ENCODE measurements at places on chromosomes 2 and 18. TPM values are rescaled to one million over a fixed set of nuclear protein-coding genes. Genes with fewer than 3 reads are reported as not detected.

DNA sequence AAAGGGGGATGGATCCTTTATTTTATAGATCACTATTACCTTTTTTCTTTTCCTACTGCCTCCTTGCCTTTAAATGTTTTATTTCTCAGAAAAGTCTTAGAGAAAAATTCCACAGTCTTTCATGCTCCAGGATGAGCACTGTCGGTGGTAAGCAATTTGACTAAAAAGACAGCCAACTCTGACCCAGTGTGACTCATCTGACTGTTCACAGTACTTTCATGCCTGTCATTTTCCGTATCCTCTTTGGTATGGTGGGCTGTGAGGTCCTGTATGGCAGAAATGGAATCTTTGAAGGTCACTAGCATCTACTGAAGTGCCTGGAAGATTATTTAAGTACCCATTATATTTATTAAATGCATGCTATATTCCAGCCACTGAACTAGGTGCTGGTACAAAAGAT is 2.1 kb upstream of the RFTN2 start:
- no peaks in the 10 kb centered on the region for H3K27me3 ChIP-seq
- H3K27ac ChIP-seq, result no peak overlapping the region
- no peak overlapping the region for H3K4me3 ChIP-seq
- no peaks in the 10 kb centered on the region for H3K36me3 ChIP-seq
- no peaks in the 10 kb centered on the region for H3K4me1 ChIP-seq
- no peak for DNase-seq

DNA sequence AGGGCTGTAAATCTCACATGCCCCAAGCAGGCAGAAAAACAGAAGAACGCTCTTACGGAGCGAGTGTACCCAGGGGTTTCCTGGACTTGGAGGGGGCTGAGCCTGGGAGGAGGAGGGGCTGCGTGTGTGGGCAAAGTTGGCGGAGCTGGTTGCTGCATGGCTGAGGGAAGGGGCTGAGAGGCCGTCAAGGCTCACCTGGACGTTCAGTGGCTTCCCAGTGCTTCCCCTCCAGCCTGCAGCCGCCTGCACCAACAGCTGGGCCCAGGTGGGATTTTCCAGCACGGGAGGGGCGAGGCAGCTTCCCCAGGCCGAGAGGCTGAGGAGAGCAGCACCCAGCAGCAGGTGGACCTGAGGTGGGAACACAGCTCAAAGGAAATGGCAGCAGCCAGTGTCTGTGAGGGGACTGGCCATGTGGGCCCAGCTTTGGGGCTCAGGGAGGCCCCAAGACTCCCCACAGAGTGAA is 70.6 kb upstream of the CTDP1 start:
- no peaks in the 10 kb centered on the region for H3K36me3 ChIP-seq
- H3K27me3 ChIP-seq, result no peaks in the 10 kb centered on the region
- H3K4me1 ChIP-seq, result no peaks in the 10 kb centered on the region
- peak; percentile 19 for DNase-seq
- H3K27ac ChIP-seq, result no peak overlapping the region
- no peak overlapping the region for H3K4me3 ChIP-seq

DNA sequence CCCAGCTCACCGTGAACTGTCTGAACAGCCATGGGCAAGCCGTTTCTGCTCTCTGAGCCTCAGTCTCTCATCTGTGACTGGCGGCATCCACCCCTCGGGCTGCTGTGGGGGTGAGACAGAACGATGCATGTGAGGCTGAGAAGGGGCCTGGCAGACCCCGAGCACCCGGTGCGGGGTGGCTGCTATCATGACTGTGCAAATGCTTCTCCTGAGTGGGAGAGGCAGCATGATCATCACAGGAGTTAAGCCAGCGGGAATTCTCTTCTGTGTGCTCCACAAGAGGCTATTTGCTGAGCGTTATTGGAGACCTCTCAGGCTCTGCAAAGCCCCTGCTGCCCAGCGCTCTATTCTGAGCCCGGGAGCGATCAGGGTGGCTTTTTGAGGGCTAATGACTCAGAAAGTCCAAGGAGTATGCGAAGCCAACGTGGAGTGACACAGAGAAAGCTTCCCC is 45.8 kb upstream of the ID2 start:
- DNase-seq, result peak; percentile 14
- H3K4me1 ChIP-seq, result no peaks in the 10 kb centered on the region
- no peaks in the 10 kb centered on the region for H3K36me3 ChIP-seq
- no peaks in the 10 kb centered on the region for H3K27me3 ChIP-seq

GRCh38 chr2:163044114-163044513 is 205.5 kb upstream of the KCNH7 start:
- no peak for DNase-seq
- H3K27ac ChIP-seq, result no peak overlapping the region
- H3K4me1 ChIP-seq, result no peaks in the 10 kb centered on the region
- no peaks in the 10 kb centered on the region for H3K36me3 ChIP-seq

DNA sequence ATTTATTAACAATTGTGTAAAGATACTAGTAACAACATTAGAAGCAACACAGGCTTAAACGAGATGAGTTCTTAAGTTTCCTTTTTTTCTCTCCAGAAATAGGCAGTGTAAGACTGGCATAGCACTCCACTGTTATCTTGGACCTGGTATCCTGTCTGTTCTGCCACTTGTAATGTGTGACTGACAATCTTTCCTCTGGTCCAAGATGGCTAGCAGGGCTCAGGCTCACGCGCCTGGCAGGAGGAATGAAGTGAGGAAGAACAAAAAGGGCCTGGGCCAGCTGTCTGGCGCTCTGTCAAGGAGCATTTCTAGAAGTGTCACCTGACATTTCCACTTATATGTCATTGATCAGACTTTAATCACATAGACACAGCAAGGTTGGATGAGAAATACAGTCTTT is 31.6 kb upstream of the CCDC195 start:
- DNase-seq, result no peak
- no peak overlapping the region for H3K27ac ChIP-seq
- no peaks in the 10 kb centered on the region for H3K27me3 ChIP-seq
- H3K4me3 ChIP-seq, result no peak overlapping the region
- H3K4me1 ChIP-seq, result no peaks in the 10 kb centered on the region

TLX2 gene
- 0.37 TPM for total RNA-seq

DNA sequence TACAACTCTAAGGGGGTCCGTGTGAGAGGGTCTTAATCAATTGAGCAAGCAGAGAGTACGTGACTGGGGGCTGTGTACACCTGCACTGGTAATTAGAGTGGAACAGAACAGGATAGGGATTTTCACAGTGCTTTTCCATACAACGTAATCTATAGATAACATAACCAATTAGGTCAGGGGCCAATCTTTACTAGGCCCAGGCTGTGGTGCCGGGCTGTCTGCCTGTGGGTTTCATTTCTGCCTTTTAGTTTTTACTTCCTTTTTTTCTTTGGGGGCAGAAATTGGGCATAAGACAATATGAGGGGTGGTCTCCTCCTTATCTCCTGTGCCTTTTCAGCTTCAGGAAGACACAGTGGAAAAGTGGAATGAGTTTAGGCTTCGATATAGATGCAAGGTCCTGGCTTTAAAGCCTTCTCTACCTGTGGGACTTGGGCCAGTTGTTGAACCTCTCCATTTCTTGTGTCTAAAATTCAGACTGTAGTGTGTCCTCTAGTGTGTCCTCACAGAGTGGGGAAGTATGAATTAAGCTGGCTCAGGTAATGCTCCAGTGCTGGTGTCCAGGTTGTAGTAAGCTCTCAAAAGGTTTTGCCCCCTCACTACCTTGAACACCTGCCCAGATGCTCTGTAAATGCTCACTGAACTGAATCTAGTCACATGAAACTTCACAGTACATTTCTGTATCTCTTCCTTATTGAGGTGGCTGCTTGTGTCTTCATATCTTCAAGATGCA is 422.8 kb downstream of the SETBP1 start:
- DNase-seq, result no peak
- H3K4me1 ChIP-seq, result peaks cover 8% of the 10 kb centered on the region
- no peaks in the 10 kb centered on the region for H3K36me3 ChIP-seq
- no peak overlapping the region for H3K4me3 ChIP-seq
- H3K27ac ChIP-seq, result no peak overlapping the region

DNA sequence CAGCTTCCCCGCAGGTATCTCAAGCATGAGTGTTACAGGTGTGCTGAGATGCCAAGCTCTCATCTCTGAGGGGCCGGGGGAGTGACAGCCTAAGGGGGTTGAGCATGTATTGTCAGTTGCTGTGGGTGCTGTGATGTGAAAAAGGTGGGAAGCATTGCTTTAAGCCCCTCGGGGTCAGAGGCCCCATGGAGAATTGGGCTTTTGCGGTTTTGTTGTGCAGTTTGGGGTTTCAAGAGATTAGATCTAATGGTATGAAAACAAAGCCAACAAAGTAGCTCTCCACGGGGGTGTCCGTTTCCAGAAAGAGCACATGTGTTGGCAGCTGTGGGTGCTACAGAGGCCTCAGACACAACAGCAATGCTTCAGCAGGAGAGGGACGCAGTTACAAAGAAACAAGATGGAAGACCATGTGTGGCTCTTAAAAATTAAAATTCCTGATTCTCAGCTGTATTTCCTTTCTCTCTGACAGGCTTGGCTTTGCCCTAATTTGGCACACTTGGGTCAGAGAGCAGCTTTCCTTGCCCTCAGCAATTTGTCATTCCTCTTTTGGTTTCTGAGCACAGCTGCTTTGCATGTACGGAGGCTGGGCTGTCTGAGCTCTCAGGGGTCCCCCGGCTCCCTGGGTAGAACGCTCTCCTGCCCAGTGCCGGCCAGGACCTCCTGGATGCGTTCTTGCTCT is 69.9 kb downstream of the TMEM247 start:
- no peak for DNase-seq
- H3K36me3 ChIP-seq, result no peaks in the 10 kb centered on the region
- H3K27ac ChIP-seq, result no peak overlapping the region
- H3K27me3 ChIP-seq, result no peaks in the 10 kb centered on the region

GRCh38 chr2:173136599-173136998 is 61.0 kb downstream of the MAP3K20 start:
- peaks cover 15% of the 10 kb centered on the region for H3K4me1 ChIP-seq
- H3K27me3 ChIP-seq, result no peaks in the 10 kb centered on the region
- DNase-seq, result no peak
- no peak overlapping the region for H3K4me3 ChIP-seq
- H3K36me3 ChIP-seq, result no peaks in the 10 kb centered on the region

NOP58 gene
- 216 TPM for total RNA-seq

DNA sequence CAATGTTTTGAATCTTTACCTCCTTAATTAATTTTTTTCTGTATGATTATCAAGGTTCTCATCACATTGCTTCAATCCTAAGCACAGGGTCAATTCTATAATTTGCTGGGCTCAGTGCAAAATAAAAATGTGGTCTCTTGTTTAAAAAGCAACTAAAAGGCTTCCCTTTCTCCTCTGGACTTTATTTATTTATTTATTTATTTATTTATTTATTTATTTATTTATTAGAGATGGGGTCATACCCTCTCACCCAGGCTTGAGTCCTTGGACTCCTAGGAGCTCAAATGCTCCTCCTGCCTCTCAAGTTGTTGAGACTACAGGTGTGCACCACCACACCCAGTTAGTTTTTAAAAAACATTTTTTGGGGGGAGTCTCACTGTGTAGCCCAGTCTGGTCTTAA is 710.1 kb upstream of the REG3G start:
- H3K36me3 ChIP-seq, result no peaks in the 10 kb centered on the region
- no peak overlapping the region for H3K27ac ChIP-seq
- no peak overlapping the region for H3K4me3 ChIP-seq
- no peaks in the 10 kb centered on the region for H3K4me1 ChIP-seq

DNA sequence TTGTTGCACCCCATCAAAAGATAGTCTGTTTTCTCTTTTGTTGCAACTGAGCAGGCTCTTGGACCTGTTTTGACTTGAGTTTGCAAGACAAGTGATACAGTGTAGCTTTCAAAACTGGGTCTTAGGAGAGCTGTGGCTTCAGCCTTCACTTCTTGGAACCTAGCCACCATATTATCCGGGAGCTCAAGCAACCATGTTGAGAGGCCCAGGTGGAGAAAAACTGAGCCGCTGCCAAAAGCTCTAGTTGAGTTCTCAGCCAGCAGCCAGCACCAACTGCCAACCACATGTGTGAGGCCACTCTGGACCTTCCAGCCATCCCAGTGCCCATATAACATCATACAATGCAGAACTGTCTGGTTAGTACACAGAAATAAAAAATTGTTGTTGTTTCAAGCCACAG is 5.4 kb downstream of the CACNB4 start:
- no peaks in the 10 kb centered on the region for H3K27me3 ChIP-seq
- no peak for DNase-seq
- H3K4me1 ChIP-seq, result peaks cover 4% of the 10 kb centered on the region
- H3K27ac ChIP-seq, result no peak overlapping the region
- H3K36me3 ChIP-seq, result no peaks in the 10 kb centered on the region

WNT10A gene
- 1.0 TPM for total RNA-seq

DNA sequence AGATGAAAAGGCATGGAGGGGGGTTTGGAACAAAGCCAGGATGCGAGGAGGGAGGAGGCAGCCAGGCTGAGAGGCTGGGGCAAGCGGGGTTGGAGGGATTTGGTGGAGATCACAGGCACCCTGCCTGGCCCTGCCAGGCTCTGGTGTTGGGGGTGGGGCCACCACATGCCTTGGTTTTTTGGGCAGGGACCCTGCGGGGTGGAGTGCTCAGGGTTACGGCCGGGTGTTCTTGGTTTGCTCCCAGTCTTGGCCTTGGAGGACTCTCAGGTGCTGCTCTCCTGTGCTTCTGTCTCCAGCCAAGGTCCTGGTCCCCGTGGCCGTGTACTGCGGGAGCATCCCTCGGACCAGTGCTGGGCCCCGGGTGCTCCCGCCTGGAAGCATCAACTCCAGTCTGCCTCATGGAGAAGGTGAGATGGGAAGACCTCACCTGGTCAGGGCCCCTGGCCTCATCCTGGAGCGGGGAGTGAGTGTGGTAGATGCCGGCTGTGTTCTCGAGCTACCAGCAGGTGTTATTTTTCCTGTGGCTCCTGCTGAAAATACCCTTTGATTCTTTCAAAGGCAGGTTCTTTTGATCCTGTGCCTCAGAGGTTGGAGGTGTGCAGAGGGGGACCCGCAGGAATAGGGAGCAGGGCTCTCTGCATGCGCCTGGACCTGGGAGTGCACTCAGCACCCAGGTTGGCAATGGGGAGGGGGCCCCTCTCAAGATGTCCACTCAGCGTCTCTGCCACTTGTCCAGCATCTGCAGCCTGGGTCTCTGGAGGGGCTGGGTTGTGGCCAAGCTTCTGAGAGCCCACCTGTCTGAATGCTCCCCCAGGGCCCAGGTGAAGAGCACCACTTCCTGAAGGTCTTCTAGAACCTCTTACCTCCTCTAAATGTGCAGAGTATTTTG is 17.0 kb downstream of the TOGARAM2 start:
- no peak overlapping the region for H3K27ac ChIP-seq
- peaks cover 31% of the 10 kb centered on the region for H3K4me1 ChIP-seq
- no peak for DNase-seq
- no peaks in the 10 kb centered on the region for H3K27me3 ChIP-seq

All from CD8-positive, alpha-beta memory T cell (primary cell).